ENCODE measurements at places on chromosomes 5 and 9.

DNA sequence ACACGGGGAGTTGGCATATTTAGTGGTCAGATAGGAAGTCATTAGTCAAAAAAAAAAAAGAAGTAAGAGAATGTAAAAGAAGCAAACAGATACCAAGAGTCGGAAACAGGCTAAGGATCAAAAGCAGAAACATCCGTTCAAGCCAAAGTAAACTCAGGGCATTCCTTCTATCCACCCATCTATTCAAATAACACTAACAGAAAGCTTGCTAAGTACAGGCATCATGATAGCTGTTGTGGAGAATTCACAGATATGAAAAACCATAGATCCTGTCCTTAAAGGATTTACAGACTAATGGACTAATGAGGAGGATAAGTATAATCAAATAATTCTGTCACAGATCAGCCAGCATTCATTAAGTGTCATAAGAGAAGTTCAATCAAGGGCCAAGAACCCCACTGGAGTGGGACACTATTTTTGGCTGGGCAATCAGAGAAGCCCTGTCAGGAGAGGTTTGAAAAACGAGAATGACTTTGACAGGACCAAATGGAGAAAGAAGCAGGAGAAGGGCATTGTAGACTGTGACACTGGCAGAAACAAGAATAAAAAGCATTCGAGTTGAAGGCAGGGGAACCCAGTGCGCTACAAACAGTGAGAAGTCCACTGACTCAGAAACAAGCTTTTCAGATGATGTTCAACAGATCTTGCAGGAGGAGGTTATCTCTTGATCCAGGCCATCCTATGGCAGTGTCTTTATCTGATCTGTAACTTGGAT, 154.2 kb upstream of the TSLP start:
- DNase-seq = no peak

DNA sequence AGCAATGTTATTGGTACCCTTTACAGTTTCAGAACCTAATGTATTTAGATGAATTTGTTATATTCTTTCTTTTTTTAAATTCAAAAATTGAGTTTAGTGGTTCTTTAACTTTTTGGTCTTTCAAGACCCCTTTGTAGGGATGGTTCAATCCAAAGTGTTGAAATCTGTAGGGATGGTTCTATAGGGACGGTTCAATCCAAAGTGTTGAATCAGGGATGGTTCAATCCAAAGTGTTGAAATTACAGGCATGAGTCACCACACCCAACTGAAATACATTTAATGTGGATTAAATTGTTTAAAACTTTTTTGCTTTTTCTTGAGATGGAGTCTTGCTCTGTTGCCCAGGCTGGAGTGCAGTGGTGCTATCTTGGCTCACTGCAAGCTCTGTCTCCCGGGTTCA, 30.6 kb downstream of the SNX2 start:
- peak; percentile 40 for DNase-seq

DNA sequence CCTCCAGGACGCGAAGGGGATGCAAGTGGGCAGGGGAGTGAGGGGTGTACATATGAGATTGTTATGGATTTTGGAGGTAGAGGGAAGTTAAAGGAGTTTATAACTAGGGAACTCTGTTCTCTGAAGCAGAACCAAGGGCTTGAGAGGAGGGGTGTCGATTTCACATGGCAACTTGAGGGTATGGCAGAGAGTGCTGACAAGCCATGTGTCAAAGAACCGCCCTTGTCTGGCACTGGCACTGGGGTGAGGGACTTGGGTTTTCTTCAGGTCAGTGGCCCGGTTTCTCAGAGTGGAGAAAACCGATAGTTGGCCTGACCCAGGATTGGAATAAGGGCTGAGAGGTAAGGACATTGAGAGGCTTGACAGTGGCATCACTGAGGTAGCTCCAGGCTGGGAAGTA, 47.7 kb upstream of the TESK1 start:
- no peak for DNase-seq

- DNase-seq = no peak
These were observed 58.6 kb downstream of the LNPEP start for GRCh38 chr5:96994493-96994892.

DNA sequence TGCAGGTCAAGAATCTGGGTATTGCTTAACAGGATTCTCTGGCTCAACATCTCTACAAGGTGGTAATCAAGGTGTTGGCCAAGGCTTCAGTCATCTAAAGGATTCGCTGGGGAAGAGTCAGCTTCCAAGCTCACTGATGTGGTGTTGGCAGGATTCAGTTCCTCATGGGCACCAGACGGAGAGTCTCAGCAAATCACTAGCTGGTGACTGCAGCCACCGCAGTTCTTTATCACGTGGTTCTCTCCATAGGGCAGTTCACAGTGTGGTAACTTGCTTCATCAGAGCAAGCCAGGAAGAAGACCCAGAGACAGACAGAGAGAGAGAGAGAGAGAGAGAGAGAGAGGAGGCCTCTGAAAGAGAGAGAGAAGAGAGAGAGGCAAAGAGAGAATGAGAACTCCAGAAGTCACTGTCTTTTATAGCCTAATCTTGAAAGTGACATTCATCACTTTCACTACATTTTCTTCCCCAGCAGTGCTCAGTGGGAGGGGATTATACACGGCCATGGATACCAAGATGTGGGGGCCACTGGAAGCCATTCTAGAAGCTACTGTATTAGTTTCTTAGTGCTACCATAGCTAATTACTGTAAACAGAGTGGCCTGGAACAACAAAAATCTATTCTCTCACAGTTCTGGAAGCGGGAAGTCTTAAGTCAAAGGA, 109.2 kb upstream of the SMIM23 start:
- DNase-seq = no peak

- DNase-seq = no peak
These were observed 1.2 kb downstream of the ARRDC1 start for GRCh38 chr9:137606734-137607138.

DNA sequence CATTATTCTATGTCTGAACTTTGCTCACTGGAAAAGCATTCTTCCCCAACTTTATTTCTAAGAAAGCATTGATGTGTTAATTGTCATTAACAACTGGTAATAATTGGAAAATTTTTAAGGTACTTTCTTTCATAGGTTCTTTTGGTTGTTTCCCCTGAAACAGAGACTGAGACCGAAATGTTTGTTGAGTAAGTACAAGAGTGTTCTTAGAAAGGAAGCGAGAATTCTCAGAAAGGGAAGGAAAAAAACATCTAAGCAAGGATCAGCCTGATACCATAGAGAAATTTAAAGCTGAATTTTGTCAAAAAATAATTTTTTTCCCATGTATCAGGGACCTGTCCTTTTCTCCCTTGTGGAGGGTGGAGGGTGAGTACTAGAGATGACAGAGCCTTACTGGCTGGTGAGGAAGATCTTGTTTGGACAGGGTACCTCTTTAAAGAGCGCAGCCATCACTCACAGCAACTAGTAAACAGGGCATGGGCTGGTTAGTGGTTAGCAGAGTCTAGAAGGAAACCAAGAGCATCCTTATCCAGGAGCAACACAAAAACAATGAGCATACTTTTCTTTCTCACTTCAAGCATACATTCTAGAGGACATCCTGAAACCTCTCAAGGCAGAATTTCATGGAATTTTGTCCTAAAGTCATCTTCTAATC, 898.5 kb downstream of the DNAH5 start:
- no peak for DNase-seq

DNA sequence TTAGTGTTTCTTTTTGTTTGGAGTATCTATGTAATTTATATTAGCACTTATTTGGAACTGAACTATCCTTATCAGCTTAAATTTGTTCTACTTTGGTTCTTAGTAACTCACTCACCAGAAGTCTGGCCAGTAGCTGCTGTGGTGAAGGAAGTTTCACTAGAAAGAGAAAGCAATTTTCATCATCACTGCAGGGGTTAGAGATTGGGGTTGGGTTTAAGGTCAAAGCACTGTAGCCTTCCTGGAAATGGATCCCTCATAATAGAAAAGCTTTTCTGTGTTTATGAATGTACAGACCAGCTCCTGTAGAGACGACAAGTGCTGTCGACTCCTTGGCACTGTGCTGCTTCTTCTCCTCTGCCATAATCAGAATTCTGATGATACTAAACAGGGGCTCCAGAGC, 22.2 kb downstream of the MROH2B start:
- no peak for DNase-seq

- no peak for DNase-seq
These were observed 259.2 kb downstream of the FBXL17 start for GRCh38 chr5:108122702-108123101.

- DNase-seq = no peak
These were observed 32.7 kb downstream of the HRH2 start for GRCh38 chr5:175690586-175690985.

Measured in fibroblast of skin of left biceps (primary cell).